Liver (tissue), 10 donors: ENCODE measurements at places on chromosomes 12 and 14. TPM values are rescaled to one million over a fixed set of nuclear protein-coding genes. Genes with fewer than 3 reads are reported as not detected.

GRCh38 chr12:93429448-93429847, 12.3 kb downstream of the UBE2N start:
- H3K4me3 ChIP-seq = no peak overlapping the region
- H3K27me3 ChIP-seq = no peaks in the 10 kb centered on the region
- H3K27ac ChIP-seq = no peak overlapping the region
- H3K4me1 ChIP-seq = peaks cover 4% of the 10 kb centered on the region
- peaks cover under 1% of the 10 kb centered on the region for H3K36me3 ChIP-seq
- no peak for DNase-seq

- H3K27ac ChIP-seq = peak overlapping the region; percentile 95
- H3K27me3 ChIP-seq = no peaks in the 10 kb centered on the region
- DNase-seq = no peak
- peaks cover 51% of the 10 kb centered on the region for H3K4me1 ChIP-seq
- H3K36me3 ChIP-seq = no peaks in the 10 kb centered on the region
- H3K4me3 ChIP-seq = peak overlapping the region; percentile 96
Observed at GRCh38 chr12:111767362-111768158, 827 bp downstream of the ALDH2 start.

- H3K27me3 ChIP-seq = no peaks in the 10 kb centered on the region
- H3K36me3 ChIP-seq = no peaks in the 10 kb centered on the region
- H3K4me1 ChIP-seq = peaks cover 4% of the 10 kb centered on the region
- no peak overlapping the region for H3K4me3 ChIP-seq
- no peak overlapping the region for H3K27ac ChIP-seq
- peak; percentile 43 for DNase-seq
Observed at GRCh38 chr12:95173392-95174251, 43.6 kb downstream of the FGD6 start.

DNA sequence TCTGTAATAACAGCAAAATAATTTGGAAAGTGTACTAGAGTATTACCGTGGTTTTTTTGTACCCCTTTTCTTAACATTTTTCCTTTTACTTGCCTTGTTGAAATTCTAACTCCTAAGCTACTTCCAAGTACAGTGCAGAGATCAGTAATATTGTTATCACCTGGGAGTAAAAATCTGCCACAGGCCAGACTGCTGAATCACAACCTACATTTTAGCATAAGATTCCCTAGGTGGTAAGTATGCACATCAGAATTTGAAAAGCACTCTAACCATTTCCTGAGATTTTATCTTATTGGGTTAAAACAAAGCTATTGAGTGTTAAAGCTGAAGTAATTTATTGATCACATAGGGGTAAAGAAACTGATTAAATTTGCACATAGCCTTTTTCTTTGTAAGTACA, 55.2 kb upstream of the KCNH3 start:
- no peaks in the 10 kb centered on the region for H3K4me1 ChIP-seq
- no peaks in the 10 kb centered on the region for H3K27me3 ChIP-seq

GRCh38 chr14:29109589-29109988, 343.0 kb downstream of the FOXG1 start:
- H3K4me3 ChIP-seq = no peak overlapping the region
- H3K27ac ChIP-seq = no peak overlapping the region
- DNase-seq = no peak
- no peaks in the 10 kb centered on the region for H3K36me3 ChIP-seq
- no peaks in the 10 kb centered on the region for H3K27me3 ChIP-seq
- no peaks in the 10 kb centered on the region for H3K4me1 ChIP-seq

LDHB gene
- 40.6 TPM for total RNA-seq

DNA sequence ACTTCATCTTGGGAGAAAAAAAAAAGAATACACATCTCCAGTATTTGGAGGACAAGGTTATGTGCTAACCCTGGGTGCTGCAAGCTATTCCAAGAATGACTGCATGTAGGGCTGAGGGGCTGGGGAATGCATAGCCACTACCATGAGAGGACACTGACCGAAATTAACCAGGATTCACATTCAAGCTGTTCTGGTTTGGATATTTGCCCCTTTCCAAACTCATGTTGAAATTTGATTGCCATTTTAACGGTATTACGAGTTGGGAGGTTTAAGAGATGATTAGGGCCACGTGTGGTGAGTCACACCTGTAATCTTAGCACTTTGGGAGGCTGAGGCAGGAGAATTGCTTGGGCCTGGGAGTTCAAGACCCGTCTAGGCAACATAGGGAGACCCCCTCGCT, 18.5 kb upstream of the MARK3 start:
- H3K4me1 ChIP-seq = no peaks in the 10 kb centered on the region
- H3K27ac ChIP-seq = no peak overlapping the region
- H3K4me3 ChIP-seq = no peak overlapping the region
- H3K27me3 ChIP-seq = no peaks in the 10 kb centered on the region
- no peaks in the 10 kb centered on the region for H3K36me3 ChIP-seq
- no peak for DNase-seq

- no peaks in the 10 kb centered on the region for H3K36me3 ChIP-seq
- no peaks in the 10 kb centered on the region for H3K4me1 ChIP-seq
- H3K27ac ChIP-seq = no peak overlapping the region
- H3K4me3 ChIP-seq = no peak overlapping the region
- no peaks in the 10 kb centered on the region for H3K27me3 ChIP-seq
Observed at GRCh38 chr12:131318045-131318685, 364.5 kb downstream of the ADGRD1 start.

- H3K36me3 ChIP-seq = no peaks in the 10 kb centered on the region
- no peak for DNase-seq
- H3K4me3 ChIP-seq = no peak overlapping the region
- no peak overlapping the region for H3K27ac ChIP-seq
Observed at GRCh38 chr12:77058740-77059139, 6.6 kb downstream of the E2F7 start.

PRIMA1 gene
- total RNA-seq = 0.08 TPM

OR6C2 gene
- not detected for total RNA-seq

GRCh38 chr14:32940711-32941667, 2.3 kb downstream of the NPAS3 start:
- H3K4me1 ChIP-seq = peaks cover 3% of the 10 kb centered on the region
- no peak overlapping the region for H3K27ac ChIP-seq
- H3K4me3 ChIP-seq = no peak overlapping the region
- DNase-seq = no peak
- H3K27me3 ChIP-seq = peaks cover 3% of the 10 kb centered on the region

DNA sequence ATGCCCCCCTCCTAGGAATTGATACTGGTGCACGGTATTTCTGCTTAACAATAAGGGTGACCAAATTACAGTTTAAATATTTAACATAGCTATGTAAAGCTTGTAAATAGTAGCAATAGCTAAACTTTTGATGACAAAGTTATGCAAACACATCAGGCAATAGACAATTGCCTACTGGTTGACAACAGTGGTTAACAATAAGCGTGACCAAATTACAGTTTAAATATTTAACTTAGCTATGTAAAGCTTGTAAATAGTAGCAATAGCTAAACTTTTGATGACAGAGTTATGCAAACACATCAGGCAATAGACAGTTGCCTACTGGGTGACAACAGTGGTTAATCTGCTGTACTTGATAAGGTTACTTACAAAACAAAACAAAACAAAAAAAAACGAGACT, 886.5 kb upstream of the FLRT2 start:
- DNase-seq = no peak
- H3K4me3 ChIP-seq = no peak overlapping the region
- H3K36me3 ChIP-seq = no peaks in the 10 kb centered on the region
- H3K27ac ChIP-seq = no peak overlapping the region

DNA sequence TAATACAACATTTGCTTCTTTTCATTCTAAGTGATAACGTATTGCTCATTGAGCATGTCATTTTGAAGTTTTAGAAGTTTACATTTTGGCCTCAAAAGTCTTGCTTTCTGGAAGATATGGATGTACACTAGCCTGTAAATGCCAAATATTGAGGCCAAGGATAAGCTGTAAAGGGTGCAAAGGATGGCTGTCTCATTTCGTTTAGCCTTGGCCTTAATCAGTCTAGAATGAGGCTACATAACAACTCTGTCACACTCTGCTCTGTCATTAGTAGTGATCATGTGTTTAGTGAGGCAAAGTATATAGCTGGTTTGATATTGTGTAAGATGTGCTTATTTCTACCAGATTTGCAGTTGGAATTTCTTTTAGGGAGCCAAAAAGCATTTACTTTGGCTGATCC, 344.5 kb downstream of the TMTC2 start:
- DNase-seq = no peak
- H3K27ac ChIP-seq = no peak overlapping the region
- H3K4me1 ChIP-seq = no peaks in the 10 kb centered on the region

DNA sequence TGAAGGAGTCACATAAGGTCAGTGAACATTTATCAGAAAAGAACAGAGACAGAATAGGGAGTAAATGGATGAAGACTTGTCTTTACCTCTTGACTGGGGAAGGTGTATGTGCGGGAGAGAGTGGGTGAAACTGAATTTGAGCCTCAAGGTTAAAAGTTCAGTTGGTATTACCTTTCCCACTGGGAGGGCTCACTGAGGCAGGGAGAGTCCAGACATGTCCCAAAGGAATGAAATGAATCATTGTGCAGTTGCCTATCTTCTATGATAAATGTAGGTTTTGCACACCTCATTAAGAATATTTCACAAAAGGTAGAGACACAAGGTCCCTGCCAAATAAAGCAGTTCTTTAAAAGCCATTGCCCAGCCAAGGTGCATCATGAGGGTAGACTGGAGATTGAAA, 105.2 kb downstream of the KCNA5 start:
- no peak overlapping the region for H3K27ac ChIP-seq
- no peak for DNase-seq
- peaks cover under 1% of the 10 kb centered on the region for H3K27me3 ChIP-seq
- no peak overlapping the region for H3K4me3 ChIP-seq
- no peaks in the 10 kb centered on the region for H3K4me1 ChIP-seq

DNA sequence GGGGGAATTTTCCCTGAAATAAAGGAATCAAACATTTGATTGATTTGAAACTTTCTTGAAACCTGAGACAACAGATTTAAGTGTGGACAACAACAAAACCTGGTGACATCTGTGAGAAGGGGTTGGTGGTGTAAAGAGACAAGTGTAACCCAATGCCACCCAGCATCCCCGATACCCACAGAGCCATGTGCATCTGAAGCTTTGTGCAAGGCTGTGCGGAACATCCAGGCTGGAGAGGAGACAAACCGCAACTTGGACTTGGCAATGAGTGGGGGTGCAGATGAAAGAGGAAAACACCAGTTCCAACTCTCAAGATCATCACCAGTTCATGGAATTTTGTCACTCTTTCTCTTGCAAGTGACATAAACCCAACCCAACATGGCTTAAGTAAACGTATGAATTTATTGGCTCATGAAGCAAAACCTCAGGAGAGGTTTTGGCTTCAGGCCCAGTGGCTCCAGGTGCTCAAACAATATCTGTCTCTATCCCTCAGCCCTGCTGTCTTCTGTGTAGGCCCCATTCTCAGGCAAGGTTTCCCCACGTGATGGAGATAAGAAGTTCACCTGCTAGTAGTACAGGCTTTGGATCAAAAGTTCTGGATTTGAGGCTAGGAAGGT, 55.2 kb upstream of the NTF3 start:
- no peaks in the 10 kb centered on the region for H3K27me3 ChIP-seq
- no peaks in the 10 kb centered on the region for H3K4me1 ChIP-seq
- H3K36me3 ChIP-seq = no peaks in the 10 kb centered on the region
- H3K27ac ChIP-seq = no peak overlapping the region
- H3K4me3 ChIP-seq = no peak overlapping the region

- no peak overlapping the region for H3K4me3 ChIP-seq
- no peaks in the 10 kb centered on the region for H3K27me3 ChIP-seq
- no peaks in the 10 kb centered on the region for H3K4me1 ChIP-seq
- no peak for DNase-seq
- H3K27ac ChIP-seq = no peak overlapping the region
Observed at GRCh38 chr12:82517027-82517426, 158.7 kb downstream of the METTL25 start.

KSR2 gene
- total RNA-seq = under 0.01 TPM

SERPINA9 gene
- not detected for total RNA-seq

EIF2B2 gene
- 22.0 TPM for total RNA-seq

DNA sequence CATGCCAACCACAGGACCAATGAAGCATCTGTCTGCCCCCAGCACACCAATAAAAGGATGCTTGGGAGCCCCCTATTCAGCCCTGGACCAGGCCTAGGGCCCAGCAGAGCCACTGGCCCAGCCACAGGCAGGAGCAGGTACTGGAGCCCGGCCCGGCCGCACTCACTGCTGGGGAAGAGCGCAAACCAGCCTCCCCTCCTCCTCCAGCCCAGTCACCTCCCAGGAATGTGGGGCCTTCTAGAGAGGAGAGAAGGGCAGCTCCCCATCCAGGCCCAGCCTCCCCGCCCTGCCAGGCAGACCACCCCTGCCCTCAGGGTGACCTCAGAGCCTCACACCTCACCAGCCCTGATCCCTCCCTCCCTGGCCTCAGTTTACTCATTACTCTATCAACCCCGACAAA, 56.2 kb downstream of the CCNK start:
- H3K4me1 ChIP-seq = peaks cover 17% of the 10 kb centered on the region
- no peak for DNase-seq
- no peak overlapping the region for H3K4me3 ChIP-seq
- no peaks in the 10 kb centered on the region for H3K36me3 ChIP-seq
- H3K27ac ChIP-seq = no peak overlapping the region

DNA sequence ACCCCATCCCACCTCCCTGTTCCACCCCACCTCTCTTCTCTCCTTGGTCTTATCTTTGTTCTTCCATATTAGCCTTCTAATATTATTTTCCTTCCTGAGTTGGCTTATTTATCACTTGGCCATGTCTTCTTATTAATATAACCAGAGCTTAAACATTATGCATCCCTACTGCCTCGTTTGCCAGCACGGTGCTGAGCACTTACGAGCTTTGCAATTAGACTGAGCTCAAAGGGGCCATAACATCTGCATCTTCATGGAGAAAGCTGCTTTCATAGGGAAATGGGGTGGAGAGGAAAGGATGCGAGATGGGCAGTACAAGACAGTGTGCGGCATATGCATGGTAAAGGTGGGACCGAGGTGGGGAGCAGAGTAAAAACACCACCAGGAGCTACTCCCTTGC, 342.8 kb downstream of the FUT8 start:
- DNase-seq = no peak
- no peak overlapping the region for H3K27ac ChIP-seq
- no peaks in the 10 kb centered on the region for H3K4me1 ChIP-seq
- H3K27me3 ChIP-seq = no peaks in the 10 kb centered on the region

GRCh38 chr14:56284641-56285040, 166.4 kb downstream of the PELI2 start:
- no peak overlapping the region for H3K4me3 ChIP-seq
- no peaks in the 10 kb centered on the region for H3K27me3 ChIP-seq
- no peaks in the 10 kb centered on the region for H3K36me3 ChIP-seq

- no peak overlapping the region for H3K4me3 ChIP-seq
- no peak overlapping the region for H3K27ac ChIP-seq
- no peak for DNase-seq
- no peaks in the 10 kb centered on the region for H3K4me1 ChIP-seq
- peaks cover 70% of the 10 kb centered on the region for H3K36me3 ChIP-seq
Observed at GRCh38 chr12:109178532-109178931, 62.1 kb downstream of the ACACB start.

DBX2 gene
- total RNA-seq = not detected

DNA sequence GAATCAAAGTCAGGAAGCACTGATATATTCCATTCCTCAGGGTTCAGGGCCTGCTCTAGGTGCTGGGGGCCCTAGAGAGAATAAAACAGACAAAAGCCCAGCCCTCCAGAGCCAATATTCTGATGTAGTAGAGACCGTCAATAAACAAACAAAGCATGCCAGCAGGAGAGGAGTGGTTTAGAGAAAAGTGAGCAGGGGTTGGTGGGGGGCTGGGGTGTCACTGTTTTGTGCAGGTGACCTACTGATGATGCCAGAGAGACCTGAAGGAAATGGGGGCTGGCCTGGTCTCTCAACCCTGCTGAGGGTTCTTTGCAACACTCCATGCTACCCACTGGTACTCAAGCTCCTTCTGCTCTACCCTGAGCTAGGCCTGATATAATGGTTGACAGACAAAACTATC, 26.5 kb downstream of the IL26 start:
- no peaks in the 10 kb centered on the region for H3K4me1 ChIP-seq
- H3K27ac ChIP-seq = no peak overlapping the region
- no peaks in the 10 kb centered on the region for H3K36me3 ChIP-seq
- no peak overlapping the region for H3K4me3 ChIP-seq
- H3K27me3 ChIP-seq = no peaks in the 10 kb centered on the region
